ENCODE measurements at places on chromosomes 5 and 9. TPM values are rescaled to one million over a fixed set of nuclear protein-coding genes. Genes with fewer than 3 reads are reported as not detected.

- no peak for DNase-seq
These were observed 154.2 kb upstream of the ZNF366 start for GRCh38 chr5:72661405-72661804.

GRCh38 chr9:128587453-128587852 lies 35.1 kb downstream of the SPTAN1 start:
- DNase-seq = no peak

- no peak for DNase-seq
These were observed 1.1 kb downstream of the TIGD6 start for GRCh38 chr5:149999359-149999758.

DNA sequence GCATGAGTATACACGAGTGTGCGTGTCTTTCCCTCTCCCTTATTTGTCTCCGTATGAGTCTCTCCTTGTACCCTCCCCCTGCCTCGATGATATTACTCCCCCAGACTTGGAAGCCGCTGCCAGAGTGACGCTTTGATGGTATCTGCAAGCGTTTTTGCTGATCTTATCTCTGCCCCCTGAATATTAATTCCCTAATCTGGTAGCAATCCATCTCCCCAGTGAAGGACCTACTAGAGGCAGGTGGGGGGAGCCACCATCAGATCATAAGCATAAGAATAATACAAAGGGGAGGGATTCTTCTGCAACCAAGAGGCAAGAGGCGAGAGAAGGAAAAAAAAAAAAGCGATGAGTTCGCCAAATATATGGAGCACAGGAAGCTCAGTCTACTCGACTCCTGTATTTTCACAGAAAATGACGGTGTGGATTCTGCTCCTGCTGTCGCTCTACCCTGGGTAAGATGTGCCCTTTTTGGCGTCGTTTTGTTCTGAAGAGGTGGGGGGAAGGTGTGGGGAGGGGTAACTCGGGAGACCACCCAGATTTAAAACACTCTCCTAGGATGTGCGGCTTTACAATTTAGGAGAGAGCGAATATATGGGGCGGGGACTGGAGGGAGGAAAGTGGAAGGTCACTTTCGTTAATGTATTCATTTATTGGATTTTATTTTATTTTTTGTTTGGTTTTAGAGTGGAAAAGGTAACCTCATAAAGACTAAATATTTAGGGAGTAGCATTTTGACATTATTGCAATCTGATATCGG lies at the start of gene GABRG2:
TSS of gene GABRG2 (plus strand) at position 119 of the 757 bp plus-strand sequence. CDS start at position 346, 227 bp downstream.
- no peak for DNase-seq

GRCh38 chr9:1001838-1002237 lies 25.4 kb downstream of the DMRT3 start:
- DNase-seq = no peak

DNA sequence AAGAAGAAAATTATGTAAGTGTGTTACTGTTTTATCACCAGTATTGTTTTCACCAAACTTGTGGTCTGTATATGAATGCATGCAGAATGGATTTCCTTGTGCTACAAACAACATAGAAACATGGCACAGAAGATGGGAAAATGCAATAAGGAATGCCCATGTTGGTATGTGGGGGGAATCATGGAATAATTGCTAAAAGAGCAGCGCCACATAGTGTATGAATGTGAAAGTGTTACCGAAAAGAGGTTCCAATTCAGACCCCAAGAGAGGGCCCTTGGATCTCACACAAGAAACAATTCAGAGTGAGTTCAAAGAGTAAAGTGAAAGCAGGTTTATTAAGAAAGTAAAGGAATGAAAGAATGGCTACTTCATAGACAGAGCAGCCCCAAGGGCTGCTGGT lies 26.4 kb upstream of the TYRP1 start:
- no peak for DNase-seq

DNA sequence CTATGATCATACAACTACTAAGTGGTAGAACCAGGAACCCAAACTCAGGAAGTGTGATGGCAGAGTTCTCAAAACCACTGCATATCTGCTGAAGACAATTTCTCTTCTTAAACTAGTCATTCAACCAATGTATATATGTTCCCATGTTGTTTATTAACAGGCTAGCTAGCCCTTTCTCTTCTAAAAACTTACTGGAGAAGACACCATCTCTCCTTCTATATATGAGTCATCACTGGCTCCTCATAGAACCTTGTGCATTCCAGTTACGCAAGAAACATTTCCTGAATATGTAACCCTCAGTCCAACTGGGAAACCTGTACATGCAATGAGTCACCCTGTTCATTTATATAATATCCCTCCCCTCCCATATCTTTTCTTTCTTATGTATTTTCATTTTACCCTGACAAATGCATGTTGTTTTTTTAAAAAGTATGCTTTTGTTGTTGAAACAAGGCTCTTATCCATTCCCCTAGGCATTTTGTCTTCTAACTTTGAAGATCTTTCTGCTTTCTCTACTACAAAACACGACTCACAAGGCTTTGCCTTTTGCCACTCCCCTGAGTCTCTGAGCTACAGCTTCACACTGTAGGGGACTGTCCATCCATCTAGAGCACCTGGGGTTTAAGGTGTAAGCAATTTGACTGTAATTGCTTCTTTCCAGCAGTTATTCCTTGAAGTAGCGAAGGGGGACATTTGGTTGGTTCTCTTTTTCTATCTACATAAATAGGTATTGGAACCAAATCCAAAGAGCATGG lies 119.5 kb downstream of the ANXA1 start:
- no peak for DNase-seq

DNA sequence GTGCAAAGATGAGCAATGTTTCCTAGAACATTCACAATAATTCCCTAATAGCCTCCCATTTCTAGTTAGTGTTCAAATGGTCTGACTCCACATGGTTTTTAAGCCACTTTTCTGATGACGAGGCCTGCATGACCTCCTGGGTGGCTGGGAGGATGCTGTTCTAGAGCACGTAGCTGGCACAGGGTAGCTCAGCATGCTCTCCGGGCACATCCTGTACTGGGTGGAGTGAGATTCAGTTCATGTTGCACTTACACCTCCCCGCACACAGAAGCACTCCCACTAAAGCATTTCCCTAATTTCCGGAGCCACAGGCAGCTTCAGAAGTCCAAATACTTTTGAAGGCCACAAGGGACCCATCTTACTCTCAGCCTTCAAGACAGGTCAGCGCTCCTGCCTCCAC lies 159.8 kb upstream of the LHFPL2 start:
- DNase-seq = no peak

GRCh38 chr5:68333649-68334552 lies 118.3 kb downstream of the PIK3R1 start:
- DNase-seq = no peak

DNA sequence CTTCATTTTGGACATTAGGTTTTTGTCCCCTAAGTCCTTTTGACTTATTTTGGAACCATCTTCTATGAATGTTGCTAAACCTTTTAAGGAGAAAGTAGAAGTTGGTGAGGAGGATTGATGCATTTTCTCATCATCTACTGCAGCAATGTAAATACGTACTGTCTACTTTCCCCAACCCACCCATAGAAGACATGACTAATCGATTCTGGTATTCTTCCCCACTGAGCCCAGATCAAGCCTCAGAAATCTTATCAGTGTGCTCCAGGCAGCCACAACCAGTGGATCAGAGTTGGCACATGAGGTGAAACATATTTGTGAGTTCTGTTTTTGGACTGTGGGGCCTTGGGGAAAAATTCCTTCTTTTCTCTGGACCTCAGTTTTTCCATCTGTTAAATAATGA lies 57.7 kb downstream of the FGF18 start:
- DNase-seq = no peak

- peak; percentile 61 for DNase-seq
These were observed 810.6 kb downstream of the TLE4 start for GRCh38 chr9:80382211-80382891.

- no peak for DNase-seq
These were observed 180.7 kb upstream of the ZNF618 start for GRCh38 chr9:113695440-113695851.

- DNase-seq = no peak
These were observed 1.3 kb upstream of the SLC22A5 start for GRCh38 chr5:132368186-132368585.

GRCh38 chr9:91303741-91304415 lies 57.8 kb downstream of the AUH start:
- no peak for DNase-seq

GRCh38 chr5:93736284-93736683 lies 5.1 kb downstream of the POU5F2 start:
- no peak for DNase-seq

DNA sequence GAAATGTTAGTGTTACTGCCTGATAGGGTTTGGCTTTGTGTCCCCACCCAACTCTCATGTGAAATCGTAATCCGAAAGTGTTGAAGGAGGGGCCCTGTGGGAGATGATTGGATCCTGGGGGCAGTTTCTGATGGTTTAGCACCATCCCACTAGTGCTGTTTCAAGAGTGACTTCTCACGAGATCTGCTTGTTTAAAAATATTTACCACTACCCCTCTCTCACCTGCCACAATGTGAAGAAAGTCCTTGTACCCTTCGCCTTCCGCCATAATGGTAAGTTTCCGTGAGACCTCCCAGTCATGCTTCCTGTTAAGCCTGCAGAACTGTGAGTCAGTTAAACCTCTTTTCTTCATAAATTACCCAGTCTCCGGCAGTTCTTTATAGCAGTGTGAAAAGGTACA lies 2.6 kb upstream of the RFX3 start:
- DNase-seq = no peak

GRCh38 chr5:162786234-162786633 lies 651.2 kb upstream of the CCNG1 start:
- DNase-seq = no peak

DNA sequence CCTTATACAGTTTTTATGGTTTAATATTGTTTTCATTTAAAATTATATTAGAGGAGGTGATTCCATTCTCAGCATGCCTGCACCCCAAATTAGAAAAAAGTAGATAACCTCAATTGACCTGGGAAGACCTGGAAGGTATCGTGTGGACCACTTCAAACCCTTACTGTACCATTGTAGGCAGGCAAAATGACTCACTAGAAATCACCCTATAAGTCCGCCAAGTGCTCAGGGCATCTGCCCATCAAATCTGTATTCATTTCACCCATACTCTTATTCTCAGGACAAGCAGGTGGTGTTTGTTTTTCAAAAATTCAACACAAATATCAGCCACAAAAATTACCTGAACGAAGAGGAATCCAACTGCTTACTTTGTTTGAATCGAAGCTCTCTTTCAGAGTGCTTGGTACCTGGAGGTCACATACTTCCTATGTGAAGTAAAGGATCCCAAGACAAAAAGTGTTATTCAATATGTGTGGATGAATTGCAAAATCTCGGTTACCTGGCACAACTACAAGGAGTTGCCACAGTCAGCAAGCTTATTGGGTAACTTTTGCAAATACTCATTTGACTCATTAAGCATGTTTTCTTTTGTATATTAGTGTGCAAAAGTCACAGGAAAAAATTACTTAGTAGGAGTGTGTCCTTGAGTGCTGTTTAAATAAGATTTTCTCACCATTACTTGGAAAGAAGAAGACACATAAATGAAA lies 216.2 kb downstream of the ENC1 start:
- no peak for DNase-seq

- DNase-seq = no peak
These were observed 35.5 kb downstream of the POU5F2 start for GRCh38 chr5:93705896-93706295.

GRCh38 chr5:31581498-31582099 lies 49.5 kb downstream of the C5orf22 start:
- peak; percentile 25 for DNase-seq

The TMEFF1 gene
- 2.7 TPM for polyA plus RNA-seq

The TLE1 gene
- polyA plus RNA-seq = 70.3 TPM

The IRX2 gene
- 0.58 TPM for polyA plus RNA-seq

The CDKN2A gene
- not detected for polyA plus RNA-seq

The BTNL9 gene
- 29.1 TPM for polyA plus RNA-seq

The SLCO4C1 gene
- 4.4 TPM for polyA plus RNA-seq

The PCDH1 gene
- 18.8 TPM for polyA plus RNA-seq

The MARVELD2 gene
- polyA plus RNA-seq = 0.25 TPM

The PKD2L2 gene
- 0.74 TPM for polyA plus RNA-seq
